CMK (cell line): ENCODE measurements at places on chromosomes 4 and X.

DNA sequence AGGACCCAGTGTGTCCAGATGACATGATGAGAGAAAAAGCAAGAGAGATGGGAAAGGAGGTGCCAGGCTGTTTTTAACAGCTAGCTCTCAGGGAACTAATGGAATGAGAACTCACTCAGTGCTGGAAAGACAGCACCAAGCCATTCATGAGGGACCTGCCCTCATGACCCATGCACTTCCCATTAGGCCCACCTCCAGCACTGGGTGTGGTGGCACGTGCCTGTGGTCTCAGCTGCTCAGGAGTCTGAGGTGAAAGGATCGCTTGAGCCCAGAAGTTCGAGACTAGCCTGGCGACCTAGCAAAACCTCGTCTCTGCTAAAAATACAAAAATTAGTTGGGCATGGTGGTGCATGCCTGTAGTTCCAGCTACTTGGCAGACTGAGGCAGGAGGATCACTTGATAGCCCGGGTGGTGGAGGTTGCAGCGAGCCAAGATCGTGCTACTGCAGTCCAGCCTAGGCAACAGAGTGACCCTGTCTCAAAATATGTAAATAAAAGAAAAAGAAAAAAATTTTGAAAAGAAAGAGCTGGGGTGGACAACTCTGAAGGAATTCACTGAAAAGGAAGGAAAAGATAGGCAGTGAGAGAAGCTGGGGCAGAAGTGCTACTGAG lies 50.9 kb downstream of the FAM193A start:
- no peak for DNase-seq

- DNase-seq, result no peak
These were observed 534.7 kb downstream of the ANKRD50 start for GRCh38 chr4:124177647-124178425.

DNA sequence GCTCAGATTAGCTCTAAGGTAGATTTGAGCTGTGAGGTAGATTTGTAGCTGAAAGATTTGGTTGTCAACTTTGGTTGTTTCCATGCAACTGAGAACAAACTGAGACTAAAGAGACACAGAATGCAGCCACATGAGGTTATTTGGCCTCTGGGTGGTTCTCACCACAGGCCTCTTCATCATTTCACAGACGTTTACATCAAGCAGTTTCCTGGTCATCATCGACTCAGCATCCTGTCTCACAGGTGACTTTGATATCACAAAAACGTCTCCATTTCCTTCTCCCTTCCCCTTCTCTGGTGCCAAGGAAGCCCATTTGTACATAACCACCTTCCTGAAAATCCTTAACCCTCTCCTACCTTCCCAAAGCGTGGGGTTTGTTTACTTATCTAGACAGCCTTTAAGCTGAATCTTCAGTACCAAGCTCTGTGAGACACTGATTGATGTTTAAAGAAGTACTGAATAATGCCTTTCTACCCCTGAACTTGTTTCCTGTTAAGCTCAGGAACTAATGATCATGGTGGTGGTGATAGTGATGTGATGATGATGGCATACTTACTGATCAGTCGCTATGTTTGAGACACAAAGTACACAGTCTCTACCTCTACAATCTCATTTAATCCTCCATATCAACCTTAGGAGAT lies 81.9 kb downstream of the FAM114A1 start:
- DNase-seq, result no peak

- no peak for DNase-seq
These were observed 36.1 kb upstream of the NUDT6 start for GRCh38 chr4:122958505-122958904.

DNA sequence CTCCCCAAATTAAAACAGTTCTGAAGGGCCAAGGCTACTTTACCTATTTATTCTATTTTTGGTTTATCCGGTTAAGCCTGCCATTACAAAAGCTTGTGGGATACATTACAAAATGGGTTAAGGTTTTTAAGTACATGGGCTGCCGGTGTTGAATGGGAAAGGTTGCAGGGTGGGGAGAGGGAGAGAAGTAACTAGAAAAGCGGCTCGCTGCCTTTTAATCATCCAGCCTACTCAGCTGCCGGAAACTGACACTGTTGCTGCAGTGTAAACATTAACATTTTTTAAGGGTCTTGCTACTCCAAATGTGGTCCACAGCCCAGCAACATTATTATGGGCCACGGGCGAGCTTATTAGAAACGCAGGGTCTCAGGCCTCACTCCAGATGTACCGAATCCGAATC lies 1.5 kb upstream of the IL1RAPL1 start:
- DNase-seq, result no peak

- DNase-seq, result no peak
These were observed 12.1 kb downstream of the TMEM164 start for GRCh38 chrX:110015032-110015431.

- no peak for DNase-seq
These were observed 783 bp downstream of the BEX2 start for GRCh38 chrX:103309860-103310554.

- DNase-seq, result no peak
These were observed 33.8 kb downstream of the DCTD start for GRCh38 chr4:182883351-182883750.

DNA sequence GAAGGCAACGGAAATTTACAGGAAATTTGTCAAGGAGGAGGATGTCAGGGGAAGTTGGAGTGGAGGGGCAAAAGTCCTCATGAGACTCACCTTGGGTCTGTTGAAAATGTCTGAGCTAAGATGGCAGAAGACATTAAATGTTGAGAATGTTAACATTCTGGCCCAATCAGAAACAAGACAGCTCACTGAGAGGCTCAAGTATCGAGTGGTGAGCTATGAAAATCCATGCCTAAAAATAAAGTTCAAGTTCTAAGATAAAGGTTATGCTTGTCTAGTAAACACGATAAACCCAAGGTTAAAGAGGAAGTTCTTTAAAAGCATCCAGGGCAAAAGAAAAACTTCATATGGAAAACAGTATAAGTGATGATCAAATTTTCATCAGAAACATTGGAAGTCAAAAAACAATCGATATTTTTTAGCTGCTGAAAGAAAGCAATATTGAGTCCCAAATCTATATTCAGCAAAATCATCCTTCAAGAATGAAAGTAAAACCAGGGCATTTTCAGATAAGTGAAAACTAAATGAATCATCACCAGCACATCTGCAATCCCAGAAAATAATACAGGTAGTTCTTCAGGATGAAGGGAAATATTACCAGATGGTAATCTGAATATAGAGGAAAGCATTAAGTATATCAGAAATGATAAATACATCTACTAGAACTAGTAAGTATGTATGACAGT lies 462.4 kb downstream of the TLL1 start:
- no peak for DNase-seq

- no peak for DNase-seq
These were observed 17.3 kb upstream of the TMEM185A start for GRCh38 chrX:149648932-149649331.

- DNase-seq, result no peak
These were observed 756.1 kb downstream of the SH3BGRL start for GRCh38 chrX:81957900-81958545.

- DNase-seq, result no peak
These were observed 11.5 kb downstream of the PARM1 start for GRCh38 chr4:74944354-74944793.

GRCh38 chrX:37578045-37578444 lies 6.6 kb downstream of the LANCL3 start:
- DNase-seq, result no peak

- no peak for DNase-seq
These were observed 24.3 kb upstream of the PGM2 start for GRCh38 chr4:37802068-37802666.

GRCh38 chrX:133559909-133560308 lies 144.6 kb upstream of the GPC4 start:
- no peak for DNase-seq

GRCh38 chr4:54099748-54100574 lies at the start of gene GSX2:
Gene GSX2, plus strand, starts transcription at chr4:54100163. Its CDS starts 182 bp downstream, at chr4:54100345.
- no peak for DNase-seq

- DNase-seq, result no peak
These were observed 34.2 kb downstream of the ARSD start for GRCh38 chrX:2894885-2895292.

GRCh38 chr4:60313611-60314178 lies 886.4 kb upstream of the ADGRL3 start:
- no peak for DNase-seq
